ENCODE measurements at places on chromosomes 2 and 18.

- DNase-seq: no peak
Measured at GRCh38 chr2:125424266-125424785, 1231.6 kb upstream of the GYPC start.

DNA sequence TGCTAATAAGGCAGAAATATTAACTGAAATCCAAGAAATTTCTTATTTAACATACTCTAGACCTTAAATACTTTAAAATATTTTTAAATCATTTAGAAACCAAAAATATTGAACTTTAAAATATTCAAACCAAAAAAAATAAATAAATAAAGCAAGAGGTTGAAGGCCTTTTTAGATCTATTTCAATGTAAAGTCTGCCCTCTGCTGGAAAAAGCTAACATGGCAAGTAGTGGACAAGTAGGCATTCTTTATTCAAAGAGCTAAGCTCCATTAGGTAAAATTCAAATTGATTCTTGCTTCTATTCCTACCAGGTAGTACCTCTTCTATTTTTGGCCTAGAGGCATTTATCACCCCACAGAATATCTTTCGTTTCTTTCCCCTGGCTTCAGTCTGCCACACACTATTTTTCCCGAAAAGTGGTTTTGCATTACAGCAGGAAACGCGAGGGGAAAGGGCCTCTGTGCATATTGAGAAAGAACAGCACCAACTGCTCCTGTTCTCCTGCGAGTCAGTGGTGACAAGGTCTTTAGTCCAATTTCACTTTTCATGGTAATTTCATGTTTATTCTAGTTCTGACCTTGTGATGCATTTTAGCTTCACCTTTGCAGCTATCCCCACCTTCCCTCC, 20.4 kb downstream of the IFIH1 start:
- DNase-seq: no peak

DNA sequence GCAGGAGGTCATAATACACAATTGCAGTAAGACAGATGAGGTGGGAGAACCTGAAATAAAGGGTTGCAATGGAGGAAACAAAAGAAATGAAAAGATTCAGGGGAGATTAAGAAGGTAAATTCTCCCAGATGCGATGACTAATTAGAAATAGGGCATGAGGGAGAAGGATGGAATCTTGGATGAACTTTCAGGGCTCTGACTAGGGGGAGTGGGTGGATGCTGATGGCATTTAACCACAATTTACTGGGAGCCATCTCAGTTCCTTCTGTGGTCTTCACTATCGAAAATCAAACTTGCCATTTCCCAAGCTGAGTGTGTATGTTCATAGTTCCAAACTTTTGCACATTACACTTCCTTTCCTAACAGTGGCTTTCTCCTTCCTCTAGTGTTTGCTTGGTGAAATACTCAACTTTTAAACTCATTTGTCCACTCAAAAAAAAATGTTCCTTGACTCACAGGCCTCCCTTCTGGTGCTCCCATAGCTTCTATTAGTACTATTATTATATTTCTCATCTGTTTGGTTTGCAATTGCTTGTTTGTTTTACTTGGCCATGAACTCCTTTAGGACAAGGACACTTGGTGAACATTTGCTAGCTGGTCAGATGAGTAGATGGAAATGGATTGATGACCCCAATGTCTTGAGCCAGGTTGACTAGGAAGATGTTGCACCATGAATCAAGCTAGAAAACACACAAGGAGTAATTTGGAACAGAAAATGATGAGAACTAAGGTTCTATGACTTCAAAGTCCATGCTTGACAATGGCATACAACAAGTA, 178.5 kb downstream of the DIS3L2 start:
- no peak for DNase-seq

- DNase-seq: no peak
Measured at GRCh38 chr2:29762239-29762638, 159.1 kb downstream of the ALK start.

DNA sequence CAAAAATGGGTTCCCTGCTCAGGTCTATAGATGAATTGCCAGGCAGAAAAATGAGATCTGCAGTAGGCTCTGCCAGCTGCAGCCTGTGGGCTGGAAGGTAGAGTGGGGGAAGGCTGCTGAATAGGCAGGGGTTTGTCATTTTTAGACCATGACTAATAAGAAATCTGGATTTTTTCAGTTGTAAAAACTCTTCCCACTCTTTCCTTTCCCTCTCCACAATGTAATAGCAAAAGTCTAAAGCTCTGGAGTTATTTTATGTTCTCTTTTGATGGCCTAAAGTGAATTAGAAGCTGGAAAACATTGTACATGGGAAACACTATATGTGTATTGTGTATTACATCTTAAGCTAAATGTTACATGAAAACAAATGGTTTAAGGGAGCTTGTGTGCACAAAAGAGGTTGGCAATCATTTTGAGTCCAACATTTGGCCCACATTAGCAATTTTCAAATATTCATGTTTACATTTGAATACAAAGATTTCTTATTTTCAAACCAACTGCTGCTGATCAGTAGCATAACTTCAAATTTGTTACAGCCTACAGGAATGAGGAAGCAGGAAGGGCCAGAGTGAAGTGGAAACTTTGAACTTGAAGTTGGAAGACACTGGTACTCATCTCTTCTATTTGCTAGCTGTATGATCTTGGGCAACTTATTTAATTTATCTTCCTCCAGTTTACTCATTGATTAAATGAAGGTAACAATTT, 407.1 kb downstream of the SLC4A3 start:
- DNase-seq: no peak

GRCh38 chr2:134791616-134792015, 46.8 kb upstream of the ACMSD start:
- DNase-seq: no peak

DNA sequence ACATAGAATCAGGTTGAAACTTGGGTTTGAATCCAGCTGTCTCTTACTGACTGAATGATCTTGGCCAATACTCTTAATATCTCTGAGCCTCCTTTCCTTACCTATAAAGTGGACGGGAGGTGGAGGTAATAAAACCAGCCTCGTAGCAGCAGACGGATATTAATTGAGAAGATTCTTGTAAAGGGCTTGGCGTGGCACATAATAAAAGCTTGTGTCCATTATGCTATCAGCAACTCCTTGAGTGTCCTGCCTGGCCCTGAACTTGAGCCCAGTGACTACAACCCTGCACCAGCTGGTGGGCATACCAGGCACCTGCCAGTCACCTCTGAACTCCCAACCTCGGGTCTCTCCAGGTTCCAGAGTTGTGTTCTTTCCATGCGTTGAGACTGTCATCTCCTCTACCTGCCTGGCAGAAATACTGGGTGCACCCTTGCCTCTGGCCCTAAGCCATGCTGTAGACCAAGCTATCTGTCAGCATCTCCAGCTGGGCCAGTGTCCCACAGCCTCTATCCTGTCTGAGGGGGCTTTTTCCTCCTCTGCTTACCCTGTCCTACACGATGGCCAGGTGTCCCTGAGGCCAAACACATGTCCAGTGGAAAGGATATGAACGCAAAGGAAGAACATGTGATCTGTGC, 9.7 kb downstream of the CAPN13 start:
- DNase-seq: no peak

DNA sequence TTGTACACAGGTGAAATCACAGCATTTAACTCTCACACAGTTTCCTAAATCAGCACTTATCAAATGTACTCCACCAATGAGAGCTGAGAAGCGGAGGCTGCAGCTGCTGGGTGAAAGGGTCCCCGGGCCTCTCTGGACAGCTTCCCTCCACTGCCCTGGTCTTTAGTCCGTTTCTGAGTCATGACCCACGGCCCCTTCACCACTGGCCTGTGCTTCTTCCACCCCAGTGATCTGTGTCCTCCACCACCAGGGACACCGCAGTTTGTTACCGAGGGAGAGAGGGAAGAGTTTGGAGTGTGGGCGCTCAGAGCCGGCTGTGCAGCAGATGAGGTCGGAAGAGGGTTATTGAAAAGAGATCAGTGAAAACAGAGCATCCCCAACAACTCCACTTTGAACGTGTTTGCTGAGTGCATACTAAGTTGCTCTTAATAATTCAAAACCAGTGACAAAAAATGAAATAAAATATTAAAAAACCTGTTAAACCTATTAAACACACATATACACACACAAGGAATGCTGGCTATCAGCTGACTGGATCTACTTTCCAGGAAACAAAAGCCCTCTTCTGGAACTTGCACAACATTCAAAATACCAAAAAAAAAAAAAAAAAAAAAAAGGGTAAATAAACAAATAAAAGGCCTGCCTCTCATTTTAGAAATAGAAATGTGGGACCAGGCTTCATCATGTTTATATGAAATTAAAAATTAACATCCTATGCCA, 54.1 kb downstream of the PXDN start:
- DNase-seq: no peak

DNA sequence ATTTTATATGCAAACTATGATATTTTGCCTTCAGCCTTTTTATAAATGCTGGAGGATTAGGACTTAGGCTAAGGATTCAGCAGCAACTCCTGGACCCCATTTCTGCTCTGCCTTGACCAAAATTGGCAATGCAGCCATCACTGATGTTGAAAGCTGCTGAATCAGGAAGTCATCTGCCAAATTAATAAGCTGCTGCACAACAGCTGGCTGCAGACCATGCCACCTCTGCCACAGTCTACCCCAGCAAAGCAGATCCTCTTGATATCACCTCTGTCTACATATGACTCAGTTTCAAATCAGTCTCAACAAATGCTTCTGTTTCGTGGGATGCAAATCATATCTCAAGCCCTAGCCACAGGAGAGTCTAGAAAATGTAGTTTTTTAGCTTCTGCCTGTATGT, 7.1 kb upstream of the SOS1 start:
- no peak for DNase-seq

GRCh38 chr2:182509-183122, 81.2 kb downstream of the SH3YL1 start:
- no peak for DNase-seq

GRCh38 chr2:141399270-141399669, 731.5 kb downstream of the LRP1B start:
- no peak for DNase-seq

DNA sequence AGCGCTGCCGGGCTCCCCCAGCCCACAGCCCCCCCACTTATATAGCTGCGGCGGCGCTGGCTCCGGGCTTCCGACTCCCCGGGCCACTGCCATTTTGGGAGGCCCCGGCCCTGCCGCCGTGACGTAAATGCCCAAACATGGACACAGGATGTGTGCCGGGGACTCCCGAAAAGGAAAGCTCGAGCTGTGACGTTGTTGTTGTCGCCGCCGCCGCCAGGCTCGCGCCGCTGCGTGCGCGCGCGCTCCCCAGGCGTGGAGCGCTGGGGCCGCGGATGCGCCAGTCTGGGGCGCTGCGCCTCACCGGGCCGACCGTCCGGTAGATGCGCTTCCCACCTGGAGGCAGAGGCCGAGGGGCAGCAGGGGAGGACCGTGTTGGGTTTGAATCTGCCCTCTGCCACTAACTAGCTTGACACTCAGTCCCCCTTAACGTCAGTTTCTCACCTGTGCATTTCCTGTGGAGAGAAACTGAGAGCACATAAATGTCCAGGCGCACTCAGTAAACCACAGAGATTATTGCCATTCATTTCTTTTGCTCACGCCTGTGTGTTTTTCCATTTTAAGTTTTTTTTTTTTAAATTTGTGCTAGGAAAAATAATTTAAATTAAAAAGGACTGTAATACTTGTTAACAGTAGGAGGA, at the start of gene EGR4:
Gene EGR4, minus strand, starts transcription at position 15 of the 638 bp plus-strand sequence. CDS start 231 bp downstream, outside the sequence.
- DNase-seq: peak; percentile 69

DNA sequence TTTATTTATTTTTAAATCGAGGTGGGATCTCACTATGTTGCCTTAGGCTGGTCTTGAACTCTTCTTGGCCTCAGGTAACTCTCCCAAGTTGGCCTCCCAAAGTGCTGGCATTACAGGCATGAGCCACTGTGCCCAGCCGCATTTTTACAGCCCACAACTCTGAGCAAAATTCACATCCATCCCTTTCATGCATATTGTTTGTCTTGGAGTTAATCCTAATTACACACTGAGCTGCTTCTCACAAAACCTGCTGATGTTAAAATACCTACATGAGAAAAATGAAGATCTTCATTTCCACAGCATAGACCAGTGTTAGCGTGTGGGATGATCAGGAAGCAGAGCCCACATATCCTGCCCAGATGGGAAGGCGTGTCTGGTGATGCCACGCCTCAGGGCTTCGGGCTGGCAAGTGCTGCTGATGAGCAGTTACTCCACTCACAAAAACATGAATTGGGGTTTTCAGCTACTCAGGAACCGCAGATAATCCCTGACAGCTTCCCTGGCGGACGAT, 14.6 kb downstream of the ITGB1BP1 start:
- DNase-seq: no peak

DNA sequence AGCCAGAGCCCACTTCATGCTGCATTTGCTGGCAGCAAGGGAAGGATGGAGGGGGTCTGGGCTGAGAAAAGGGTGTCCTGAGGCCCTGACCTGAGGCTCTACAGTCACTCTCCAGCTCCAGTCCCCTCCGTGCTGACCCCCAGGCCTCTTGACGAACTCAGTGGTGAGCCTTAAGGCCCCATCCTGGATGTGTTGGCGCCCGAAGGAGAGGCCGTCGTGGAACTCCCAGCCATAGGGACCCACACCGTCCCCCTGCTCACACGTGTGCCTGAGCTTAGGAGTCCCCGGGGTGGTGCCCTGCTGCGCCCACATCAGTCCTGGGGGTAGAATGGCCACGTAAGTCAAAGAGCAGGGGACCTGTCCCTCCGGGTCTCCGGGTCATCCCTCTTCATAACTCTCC, 776 bp downstream of the MOGS start:
- no peak for DNase-seq

- DNase-seq: no peak
Measured at GRCh38 chr2:3600256-3600855, 5.4 kb downstream of the COLEC11 start.

- peak; percentile 80 for DNase-seq
Measured at GRCh38 chr2:120223034-120223912, at the start of gene TMEM185B. TMEM185B (minus strand) TSS chr2:120223400; CDS start chr2:120222976, 424 bp downstream.

DNA sequence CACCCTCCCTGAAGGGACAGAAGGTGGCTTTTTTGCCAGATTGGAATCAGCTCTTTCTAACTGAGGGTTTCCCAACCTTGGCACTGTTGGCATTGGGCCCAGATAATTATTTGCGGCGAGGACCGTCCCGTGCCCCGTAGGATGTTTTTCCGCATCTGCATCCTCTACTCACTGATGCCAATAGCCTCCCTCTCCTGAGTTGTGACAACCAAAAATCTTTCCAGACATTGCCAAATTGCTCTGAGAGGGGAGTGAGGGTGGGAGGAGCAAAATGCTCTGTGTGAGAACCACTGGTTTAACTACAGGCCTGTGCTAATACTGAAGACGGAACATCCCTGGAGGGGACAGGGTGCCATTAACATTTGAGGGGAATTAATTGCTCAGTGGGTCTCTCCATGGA, 33.6 kb upstream of the GLI2 start:
- no peak for DNase-seq

GRCh38 chr2:169066897-169067296, 2.5 kb upstream of the DHRS9 start:
- no peak for DNase-seq

GRCh38 chr2:74763962-74764428, 69.9 kb upstream of the HK2 start:
- DNase-seq: no peak

- no peak for DNase-seq
Measured at GRCh38 chr2:48240912-48241311, 289.0 kb upstream of the STON1 start.

DNA sequence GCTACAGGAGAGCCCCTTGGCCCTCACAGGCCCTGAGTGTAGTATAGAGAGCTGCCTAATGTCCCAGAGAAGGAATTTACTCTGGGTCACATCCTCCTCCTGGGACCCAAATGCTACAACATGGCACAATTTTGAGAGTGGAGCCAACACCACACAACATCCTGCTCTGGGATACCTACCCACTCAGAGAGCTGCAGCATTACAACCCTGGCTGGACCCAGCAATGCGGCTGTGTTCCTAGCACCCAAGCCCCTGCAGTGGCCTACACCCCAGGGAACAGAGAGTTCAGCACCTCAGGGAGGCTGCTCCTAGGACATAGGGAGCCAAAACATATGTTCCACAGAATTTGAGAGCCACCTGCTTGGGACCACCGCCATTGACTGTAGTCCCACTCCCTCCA, 19.3 kb upstream of the FABP1 start:
- no peak for DNase-seq

Measured in stimulated activated CD8-positive, alpha-beta memory T cell treated with anti-CD3 and anti-CD28 coated beads, Interleukin-15, amount 100 ng/mL, for 24 hours (primary cell).